Effector memory CD8-positive, alpha-beta T cell (primary cell): ENCODE measurements at places on chromosomes 3 and 15.

GRCh38 chr3:127791221-127791913 is 30.9 kb downstream of the MGLL start:
- no peak for DNase-seq

DNA sequence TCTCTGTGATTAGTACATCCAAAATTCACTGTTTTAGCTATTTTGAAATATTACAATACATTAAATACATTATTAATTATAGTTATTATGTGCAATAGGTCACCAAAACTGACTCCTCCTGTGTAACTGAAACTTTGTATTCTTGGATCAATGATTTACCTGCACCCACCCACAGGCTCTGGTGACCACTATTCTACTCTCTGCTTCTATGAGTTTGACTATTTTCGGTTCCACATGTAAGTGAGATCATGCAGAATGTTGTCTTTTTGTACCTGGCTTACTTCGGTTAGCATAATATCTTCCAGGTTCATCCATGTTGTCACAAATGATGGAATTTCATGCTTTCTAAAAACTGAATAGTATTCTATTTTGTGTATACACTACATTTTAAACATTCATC is 43.8 kb downstream of the SLC2A2 start:
- DNase-seq: no peak

GRCh38 chr3:181703601-181704420 is 7.9 kb upstream of the SOX2 start:
- DNase-seq: no peak

DNA sequence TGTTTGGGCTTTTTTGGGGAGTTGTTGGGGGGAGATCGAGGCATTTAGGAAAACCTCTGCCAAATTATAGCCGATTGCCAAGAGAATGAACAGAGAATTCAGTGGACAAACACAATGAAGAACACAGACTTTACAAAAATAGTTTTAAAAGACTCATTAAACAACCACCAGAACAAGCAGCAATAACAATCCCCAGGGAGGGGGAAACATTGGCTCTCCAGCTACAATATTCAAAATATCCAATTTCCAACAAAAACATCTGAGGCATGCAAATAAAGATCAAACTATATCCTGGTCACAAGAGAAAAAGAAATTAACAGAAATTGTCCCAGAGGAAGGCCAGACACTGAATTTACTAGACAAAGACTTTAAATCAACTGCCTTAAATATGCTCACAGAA is 24.5 kb upstream of the ANKRD28 start:
- DNase-seq: no peak
